Left forelimb (tissue), 1 donor: ENCODE measurements at places on chromosomes 1 and 21.

GRCh38 chr1:182426442-182427430 lies 23.2 kb upstream of the RGSL1 start:
- DNase-seq: no peak

GRCh38 chr21:40331172-40331571 lies 463.9 kb downstream of the PCP4 start:
- DNase-seq: no peak

DNA sequence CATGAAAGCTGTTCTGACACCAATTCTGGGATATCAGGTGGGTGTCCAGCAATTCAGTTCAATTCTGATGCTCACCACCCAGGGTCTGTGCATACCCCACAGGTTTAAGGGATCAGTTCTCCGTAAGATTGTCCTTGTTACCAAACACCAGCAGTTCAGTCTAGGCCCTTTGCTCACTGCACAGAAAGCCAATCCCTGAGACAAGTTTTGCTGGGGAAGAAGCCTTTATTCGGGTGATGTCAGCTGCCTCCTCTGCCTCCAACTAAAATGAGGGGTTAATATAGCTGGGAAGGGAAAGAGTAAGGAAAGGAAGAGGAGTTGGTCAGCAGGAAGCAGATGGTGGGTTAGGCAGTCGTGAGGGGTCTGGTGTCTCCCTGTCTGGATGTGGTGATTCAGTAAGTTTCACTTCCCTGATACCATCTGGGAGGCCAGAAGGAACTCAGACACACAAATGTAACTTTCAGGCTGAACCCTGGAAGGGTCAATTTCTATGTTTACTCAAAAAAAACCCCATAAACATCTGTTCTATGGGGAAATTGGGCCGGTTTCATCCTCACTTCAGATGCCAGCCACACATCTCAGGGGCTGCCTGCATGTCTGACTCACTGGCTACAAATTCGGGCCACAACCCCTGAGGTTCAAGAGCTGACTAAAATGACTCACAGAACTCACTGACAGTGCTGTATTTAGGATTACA lies 83.3 kb upstream of the PGBD5 start:
- DNase-seq: no peak

- DNase-seq: no peak
These were observed 662.8 kb downstream of the PTPRC start for GRCh38 chr1:199301472-199302217.

- no peak for DNase-seq
These were observed 64.8 kb downstream of the PRDM2 start for GRCh38 chr1:13764588-13765332.

DNA sequence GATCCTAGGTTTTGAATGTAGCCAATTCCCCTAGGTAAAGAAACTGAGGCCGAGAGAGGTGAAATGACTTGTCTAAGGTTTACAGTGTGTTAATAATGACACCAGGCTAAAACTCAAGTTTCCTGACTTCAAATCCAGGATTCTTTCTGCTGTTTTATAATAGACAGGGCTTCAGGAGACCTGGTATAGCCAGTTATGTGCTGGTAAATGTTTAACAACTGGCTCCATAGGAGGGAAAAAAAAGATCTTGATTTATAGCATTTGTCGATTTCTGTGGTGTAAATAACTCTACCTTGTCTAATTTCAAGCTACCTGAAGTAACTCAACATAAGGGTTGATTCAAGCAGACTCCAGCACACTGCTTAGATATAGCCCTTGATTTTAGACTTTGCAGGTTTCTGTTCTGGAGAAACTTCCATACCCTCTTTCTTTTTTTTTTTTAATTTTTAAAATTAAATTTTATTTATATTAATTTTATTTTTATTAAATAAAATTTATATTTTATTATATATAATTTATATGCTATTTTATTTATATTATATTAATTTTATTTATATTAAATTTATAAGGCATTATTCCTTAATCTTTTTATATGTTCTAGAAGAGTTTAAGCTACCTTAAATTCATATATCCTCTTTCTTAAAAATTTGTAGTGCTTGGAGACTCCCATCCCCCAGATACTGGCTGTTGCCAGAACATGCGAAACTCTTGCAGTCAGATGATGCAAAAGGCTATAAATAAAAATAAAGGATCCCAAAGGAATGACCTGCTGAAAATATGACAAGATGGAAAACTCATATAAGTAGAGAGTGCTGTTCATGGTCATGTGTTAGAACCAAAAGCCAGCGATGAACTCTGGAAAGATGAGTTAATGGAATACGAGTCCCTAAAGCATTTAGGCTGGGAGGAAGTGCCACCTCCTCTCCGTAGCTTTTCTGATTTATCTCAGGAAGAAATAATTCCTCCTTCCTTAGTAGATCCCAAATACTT lies 35.4 kb upstream of the SRSF10 start:
- no peak for DNase-seq

DNA sequence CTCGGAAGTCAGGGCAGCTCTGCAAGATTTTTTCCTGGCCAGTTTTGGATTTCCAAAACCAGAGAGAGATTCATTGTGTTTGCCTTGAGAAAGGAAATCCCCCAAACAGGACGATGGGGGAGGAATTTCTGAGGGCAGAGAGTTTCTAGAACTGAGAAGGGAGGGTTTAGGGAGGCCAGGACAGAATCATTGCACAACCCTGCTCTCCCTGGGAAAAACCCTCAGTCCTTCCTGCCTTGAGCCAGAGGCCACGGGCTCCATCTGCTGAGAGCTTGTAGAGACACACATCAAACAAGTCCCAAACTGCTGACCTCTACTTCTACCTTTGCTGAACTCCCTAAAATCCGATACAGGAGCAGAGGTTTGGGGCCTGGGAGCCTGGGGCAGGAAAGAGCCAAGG lies 99.7 kb downstream of the NMNAT2 start:
- no peak for DNase-seq

- DNase-seq: no peak
These were observed 2005.7 kb downstream of the MRPL39 start for GRCh38 chr21:23601549-23601948.

DNA sequence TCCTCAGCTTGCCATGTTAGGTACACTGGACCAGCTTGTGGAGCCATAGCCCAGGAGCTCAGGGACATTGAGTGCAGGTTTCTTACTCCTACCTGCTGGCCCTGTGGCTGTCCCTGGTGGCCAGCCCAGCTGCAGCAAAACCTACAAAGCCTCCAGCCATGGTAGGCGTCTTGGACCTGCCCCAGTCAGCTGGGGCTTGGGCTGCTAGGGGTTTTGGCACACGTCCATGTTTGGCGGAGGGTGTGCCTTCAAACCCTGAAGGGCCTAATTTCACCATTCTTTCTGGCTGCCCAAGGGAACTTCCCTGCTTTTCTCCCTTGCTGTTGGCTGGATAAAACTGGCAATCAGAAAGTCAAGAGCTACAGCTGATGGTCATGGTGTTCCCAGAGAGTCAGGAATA lies 25.4 kb downstream of the HMGCS2 start:
- no peak for DNase-seq

DNA sequence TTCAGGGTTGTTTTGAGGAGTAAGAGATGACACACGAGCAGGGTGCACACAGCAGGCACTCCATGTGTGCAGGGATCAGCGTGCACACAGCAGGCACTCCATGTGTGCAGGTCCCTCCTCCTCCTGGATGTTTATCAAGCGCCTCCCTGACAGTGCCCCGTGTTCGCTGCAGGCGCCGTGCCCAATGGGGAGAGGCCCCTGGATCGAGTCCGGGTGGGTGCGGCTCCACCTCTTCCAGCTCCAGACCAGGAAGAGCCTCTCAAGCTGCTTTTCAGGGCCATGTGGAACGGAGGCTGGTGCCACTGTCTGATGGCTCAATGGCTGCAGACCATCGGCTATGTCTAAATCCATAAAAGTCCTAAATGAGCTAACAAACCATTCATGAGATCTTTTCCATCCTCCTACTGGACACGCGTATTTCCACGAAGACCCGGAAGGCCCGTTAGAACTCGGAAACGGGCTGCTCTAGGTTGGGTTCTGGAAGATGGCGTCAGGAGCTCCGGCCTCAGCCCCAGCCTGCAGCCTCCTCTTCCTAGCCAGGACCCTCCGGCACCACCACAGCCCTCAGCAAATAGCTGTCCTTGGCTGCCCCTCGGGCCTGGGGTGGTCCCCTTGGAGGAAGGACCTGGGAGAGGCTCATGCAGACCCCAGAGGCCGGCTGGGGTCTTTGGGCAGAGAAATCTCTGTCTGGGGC lies 36.0 kb downstream of the RRP1 start:
- DNase-seq: peak; percentile 63

GRCh38 chr1:65793359-65793732 lies 651 bp downstream of the PDE4B start:
- no peak for DNase-seq

DNA sequence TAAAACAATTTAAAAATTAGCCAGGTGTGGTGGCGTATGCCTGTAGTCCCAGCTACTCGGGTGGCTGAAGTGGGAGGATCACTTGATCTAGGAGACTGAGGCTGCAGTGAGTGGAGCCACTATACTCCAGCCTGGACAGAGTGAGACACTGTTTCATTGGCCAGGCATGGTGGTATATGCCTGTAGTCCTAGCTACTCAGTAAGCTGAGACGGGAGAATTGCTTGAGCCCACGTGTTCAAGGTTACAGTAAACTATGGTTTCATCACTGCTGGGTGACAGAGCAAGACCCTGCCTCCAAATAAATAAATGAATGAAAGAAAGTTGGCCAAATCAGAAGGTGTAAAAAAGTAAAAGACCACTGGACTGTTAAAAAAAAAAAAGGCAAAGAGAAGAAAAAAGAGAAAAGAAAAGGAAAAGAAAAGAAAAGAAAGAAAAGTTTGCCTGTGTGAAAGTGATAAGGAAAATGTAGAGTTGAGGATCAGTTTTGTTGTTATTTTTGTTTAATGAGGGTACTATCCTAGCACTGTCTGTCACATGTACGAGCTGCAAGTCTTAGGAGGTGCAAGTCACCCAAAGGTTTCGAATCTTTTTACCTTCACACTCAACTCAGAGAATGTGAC lies 52.3 kb downstream of the LUZP1 start:
- DNase-seq: no peak

GRCh38 chr1:1894354-1895059 lies 3.6 kb upstream of the GNB1 start:
- no peak for DNase-seq

DNA sequence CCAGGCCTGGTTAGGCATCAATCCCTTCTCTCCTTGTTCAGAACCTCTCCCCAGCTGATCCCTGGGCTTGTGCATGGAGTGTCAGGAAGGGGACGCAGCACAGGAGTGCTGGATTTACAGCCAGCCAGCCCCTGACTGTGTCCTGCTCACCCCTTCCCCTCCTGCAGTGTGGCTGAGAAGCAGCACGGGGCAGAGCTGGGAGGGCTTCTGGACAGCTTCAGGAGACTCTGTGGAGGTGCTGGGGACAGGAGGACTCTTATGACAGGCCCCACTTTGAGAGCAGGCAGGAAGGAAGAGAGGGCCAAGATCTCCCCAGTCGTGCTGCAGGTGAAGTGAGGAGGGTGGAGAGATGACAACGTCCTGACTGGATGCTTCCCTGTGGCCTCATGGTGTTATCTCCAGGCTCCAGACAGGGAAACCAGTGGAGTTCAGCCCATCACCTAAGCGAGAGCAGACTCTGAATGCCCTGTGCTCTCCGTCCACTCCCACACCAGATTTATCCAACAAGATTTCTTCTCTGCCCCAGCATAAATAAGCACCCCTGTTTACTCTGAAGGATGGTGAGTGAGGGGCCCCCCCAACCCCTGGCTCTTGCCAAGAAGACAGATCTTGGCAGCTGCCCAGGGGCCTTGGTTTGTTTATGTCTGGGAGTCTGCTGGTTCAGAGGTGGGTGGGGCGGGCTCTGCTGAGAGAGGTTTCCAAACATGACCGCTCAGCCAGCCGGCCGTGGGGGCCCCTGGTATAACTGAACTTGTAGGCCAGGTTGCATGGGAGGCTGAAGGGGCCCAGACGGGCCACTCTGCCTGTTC lies 21.3 kb downstream of the TMCC2 start:
- no peak for DNase-seq

DNA sequence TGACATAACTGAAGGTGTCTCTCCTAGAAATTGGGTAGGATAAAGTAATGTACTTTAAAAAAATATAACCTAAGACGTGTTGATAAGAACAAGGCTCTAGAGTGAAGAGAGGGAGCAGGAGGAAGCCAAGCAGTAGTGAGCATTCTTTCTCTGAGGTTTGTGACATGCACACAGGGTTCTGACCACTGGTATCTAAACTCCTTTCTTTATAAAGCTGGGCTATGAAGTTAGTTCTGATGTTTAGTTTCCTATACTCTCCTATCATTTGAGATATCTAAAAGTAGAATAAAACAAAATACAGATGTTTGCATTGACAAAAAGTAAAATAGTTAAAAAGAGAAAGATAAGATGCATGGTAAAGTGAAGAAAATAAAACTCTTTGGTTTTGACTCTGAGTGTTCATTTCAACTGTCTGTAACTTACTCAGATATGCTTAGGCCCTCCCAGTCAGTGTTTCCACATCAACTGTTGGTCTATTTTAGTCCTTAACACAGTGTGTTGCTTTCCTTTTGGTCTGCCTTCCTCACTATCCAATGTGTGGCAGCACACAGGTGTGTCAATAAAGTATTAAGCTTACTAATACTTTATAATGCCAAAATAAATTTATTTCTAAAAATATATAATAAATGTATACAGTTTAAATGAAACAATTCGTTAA lies 543.5 kb downstream of the PTPRC start:
- DNase-seq: no peak

DNA sequence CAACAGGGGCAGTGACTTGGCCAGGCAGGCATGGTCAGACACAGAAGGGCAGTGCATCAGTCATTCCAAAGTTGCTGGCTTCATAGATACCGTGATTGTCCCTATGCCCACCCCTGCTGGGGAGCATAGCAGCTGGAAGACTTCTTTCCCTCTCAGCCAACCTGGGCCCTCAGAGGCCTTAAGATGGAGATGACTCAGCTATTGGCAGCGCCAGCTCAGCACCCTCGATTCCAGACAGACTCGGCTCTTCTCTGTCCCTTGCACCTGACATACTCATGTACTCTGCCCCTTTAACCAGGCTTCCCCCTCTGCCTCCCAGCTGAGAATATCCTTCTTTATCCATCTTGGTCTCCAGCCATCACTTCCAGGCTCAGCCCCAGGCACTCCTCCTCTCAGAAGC lies 16.8 kb downstream of the SLAMF8 start:
- DNase-seq: no peak

GRCh38 chr1:66231217-66231616 lies 302.7 kb upstream of the SGIP1 start:
- DNase-seq: no peak
